ENCODE measurements at places on chromosomes 13 and 19.

GRCh38 chr19:4375164-4376027, 25.0 kb downstream of the SH3GL1 start:
- DNase-seq = peak; percentile 46

DNA sequence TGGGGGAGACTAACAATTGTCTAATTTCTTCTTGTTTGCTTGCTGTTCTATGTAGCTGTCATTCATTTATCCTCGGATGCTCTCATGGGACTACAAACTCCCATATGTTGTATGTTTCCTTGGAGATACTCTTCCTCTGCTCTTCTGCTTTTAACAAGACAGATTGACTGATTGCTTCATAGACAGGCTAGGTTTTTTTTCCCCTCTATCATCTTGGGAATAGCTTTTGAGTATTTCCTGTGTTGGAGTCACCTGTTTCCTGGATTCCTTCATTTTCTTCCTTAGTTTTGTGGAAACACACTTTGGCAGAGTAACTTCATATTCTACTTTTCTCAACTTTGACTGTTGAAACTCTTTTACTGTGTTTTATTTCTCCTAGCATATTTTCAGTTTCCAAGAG, 27.6 kb downstream of the EDNRB start:
- DNase-seq = no peak

DNA sequence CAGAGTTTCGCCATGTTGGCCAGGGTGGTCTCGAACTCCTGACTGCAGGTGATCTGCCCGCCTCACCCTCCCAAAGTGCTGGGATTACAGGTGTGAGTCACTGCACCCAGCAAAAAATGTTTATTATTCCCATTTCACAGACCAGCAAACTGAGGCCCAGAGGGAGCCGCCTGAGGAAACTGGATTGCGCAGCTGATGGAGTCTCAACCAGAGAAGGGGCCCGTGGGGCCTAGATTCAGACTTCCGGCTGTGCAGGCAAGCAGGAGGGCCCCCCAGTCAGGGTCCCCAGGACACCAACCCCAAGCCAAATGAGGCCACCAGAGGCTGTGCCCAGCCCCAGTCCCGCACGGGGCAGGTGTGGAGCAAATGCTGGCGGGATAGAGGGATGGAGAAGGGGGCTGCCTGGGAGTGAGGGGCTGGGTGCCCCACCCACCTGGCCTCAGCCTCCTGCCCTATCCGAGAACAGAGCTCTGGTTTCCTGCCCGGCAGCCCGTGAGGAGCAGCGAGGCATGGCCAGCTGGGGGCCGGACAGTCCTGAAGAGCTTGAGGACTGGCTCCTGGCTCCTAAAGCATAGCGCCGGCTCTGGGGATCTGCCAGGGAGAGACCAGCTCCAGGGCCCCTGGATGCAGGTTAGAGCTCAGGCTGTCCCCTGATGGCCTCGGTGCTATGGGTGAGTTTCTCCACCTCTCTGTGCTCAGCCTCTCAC, 22.0 kb downstream of the MISP start:
- no peak for DNase-seq

DNA sequence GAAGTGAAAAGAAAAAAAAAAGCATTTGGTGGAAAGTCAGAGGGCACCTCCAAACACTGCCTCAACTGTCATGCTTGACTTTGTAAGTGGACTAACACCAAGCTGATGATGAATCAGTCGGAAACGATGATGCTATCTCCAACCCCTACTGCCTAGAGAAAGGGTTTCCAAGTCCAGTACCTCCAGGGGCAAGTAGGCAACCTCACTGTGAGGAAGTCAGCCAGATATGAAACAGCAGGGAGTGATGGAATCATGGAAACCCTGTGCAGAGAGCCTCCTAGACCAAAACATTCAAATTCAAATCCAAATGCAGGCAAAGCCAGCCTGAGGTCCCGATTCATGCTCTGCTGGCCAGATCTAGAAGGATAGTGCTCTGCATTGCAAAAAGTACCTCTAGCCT, 100.9 kb upstream of the SERP2 start:
- DNase-seq = peak; percentile 69

GRCh38 chr19:44735011-44735410, 13.5 kb upstream of the BCL3 start:
- no peak for DNase-seq

DNA sequence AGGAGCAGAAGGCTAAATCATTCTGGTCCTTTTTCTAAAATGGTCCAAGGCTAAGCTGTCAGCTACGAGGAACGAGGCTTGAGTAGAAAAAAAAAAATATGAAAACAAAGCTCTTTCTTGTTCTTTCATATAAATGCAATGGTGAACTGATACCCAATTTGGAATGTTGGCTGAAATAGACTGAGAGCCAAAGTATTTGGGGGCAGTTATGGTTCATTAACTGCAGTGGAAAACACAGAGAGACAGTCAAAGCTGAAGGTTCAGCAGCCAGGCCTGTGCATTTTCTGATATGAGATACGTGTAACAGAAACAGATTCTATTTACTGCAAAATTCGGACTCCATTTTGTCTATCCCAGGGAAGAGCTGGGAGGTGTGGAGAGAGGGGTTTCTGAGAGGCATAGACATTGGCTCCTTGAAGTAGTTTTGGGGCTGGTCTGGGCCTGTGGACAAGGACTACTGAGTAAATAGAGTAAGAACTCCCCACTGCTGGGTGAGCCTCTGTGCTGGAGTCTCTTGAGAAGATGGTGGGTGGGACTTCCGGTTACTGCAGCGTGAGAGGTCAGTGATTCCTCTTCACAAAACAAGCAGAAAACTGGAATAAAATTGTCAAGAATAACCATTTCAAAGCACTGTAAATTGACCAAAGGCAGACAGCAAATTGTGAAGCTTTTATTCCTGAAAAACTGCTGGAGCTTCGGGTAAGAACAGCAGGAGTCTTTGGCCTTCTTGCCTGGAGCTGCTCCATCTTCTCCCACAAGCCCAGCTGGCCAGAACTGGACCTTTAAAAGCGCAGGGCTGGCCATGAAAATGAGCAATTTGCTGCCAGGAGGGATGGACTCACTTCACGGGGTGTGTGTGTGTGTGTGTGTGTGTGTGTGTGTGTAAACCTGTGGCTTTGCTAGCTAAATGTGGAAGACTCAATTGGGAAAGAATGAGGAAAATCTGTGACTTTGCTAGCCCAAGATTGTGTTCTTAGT, 43.1 kb upstream of the CNMD start:
- DNase-seq = no peak

- DNase-seq = peak; percentile 8
Observed at GRCh38 chr13:49560270-49561061, 24.9 kb downstream of the RCBTB1 start.

GRCh38 chr19:39138221-39139211, 12.9 kb downstream of the PAK4 start:
- no peak for DNase-seq

DNA sequence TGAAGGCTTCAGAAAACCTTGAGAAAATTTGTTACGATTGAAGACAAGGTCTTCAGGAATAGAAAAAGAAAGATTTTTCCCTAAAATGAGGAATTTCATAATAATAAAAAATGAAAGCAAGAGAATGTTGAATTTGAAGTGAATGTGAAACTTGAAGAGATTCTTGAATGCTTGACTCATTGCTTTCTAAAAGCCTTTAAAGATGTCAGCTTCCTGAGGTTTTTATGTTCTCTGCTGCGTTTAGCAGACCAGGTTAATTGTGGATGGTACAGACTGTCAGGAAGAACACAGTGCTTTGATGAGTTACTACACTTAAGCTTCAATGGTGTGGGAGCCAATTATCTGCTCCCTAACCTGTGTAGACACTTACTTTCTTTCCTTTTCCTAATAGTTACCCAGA, 96.3 kb upstream of the FNDC3A start:
- DNase-seq = peak; percentile 69

- no peak for DNase-seq
Observed at GRCh38 chr13:19184176-19184575, 2.6 kb upstream of the TUBA3C start.

DNA sequence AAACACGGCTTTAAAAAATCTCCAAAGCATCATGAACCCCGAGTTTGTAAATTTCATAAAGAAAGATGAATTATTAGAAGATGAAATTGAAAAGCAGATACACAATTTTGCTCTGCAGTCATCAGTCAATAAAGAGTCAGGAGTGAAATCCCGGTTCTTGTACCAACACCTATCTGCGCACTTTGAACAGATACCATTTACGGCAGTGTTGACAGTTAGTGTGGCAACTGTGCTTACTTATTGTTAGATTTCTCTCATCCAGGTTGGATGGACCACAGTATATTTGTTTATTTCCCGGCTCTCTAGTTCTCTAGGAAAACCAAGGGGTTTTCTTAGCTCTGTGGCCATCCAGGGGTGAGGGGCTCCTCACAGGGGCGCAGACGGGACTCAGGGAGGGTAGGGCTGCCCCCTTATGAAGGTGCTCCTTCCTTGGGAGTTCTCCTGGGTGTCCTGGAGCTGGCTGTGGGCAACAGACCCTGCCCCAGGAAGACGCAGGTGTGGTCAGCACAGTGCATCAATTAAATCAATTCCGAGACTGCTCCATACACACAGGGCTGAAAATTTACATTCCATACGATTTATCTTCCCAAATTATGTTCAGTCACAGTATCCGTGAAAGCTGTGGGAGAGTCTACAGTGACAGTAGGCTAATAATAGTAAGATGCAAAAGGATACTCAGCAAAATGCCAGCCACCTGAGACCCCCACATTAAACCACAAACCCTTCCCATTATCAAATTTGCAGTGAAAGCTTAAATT, 107.0 kb upstream of the C1QTNF9B start:
- DNase-seq = no peak

DNA sequence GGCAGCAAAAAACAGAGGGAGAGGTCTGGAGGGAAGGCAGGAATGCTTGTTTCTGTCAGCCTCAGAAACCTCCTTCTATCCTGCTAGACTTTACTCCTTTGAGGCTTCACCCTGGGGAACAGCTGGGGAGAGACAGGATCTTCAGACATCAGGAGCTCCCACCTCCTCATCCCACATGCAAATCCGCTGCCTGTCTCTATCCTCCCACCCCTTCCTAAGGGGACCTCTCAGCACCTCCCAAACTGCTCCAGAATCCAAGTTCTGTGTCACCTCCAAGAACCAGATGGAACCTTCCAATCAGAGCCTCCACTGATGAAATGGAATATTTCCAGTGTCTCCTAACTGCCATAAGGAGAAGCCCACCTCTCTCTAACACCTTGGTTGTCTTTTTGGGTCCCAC, 9.7 kb upstream of the ERCC2 start:
- DNase-seq = no peak

GRCh38 chr19:18665771-18666202, 17.7 kb upstream of the CRTC1 start:
- no peak for DNase-seq

DNA sequence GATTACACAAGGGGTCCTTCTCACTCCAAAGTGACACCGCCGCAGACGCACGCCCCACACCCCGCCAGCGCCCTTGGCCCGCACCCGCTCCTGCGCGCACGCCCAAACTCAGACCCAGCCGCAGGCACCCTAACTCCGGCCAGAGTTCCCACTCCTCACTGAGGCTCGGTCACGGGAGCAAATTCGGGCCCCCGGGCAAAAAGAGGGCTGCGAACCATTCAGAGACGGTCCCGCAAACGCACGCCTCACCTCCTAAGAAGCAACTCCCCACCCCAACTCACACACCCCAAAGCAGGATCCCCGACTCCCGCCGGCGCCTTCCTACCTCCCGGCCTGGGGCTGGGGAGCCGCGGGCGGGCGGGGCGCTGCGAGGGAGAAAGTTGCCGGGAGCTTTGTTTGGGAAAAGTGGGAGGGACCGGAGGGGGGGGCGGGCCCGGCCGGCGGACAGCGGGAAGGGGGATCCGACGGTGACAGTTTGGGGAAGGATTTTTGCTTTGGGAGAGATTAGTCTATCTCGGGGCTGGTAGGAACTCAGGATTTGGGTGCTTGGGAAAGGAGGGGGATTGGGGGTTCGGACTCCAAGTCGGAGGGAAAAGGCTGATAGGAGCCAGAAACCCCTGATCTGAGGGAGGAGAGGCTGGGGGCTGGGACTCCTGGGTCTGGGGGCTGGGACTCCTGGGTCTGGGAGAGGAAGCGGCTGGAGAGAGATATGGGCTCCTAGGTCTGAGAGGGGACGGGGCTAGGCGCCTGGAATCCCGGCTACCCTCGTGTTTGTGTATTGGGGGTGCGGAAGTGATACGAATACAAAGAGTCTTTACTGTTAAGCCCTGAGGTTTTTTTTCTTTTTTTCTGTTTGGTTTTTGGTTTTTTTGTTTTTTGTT, at the start of gene TEAD2:
TEAD2 (minus strand) TSS at position 369 of the 881 bp plus-strand sequence. CDS start 2,341 bp downstream, outside the sequence.
- DNase-seq = no peak

DNA sequence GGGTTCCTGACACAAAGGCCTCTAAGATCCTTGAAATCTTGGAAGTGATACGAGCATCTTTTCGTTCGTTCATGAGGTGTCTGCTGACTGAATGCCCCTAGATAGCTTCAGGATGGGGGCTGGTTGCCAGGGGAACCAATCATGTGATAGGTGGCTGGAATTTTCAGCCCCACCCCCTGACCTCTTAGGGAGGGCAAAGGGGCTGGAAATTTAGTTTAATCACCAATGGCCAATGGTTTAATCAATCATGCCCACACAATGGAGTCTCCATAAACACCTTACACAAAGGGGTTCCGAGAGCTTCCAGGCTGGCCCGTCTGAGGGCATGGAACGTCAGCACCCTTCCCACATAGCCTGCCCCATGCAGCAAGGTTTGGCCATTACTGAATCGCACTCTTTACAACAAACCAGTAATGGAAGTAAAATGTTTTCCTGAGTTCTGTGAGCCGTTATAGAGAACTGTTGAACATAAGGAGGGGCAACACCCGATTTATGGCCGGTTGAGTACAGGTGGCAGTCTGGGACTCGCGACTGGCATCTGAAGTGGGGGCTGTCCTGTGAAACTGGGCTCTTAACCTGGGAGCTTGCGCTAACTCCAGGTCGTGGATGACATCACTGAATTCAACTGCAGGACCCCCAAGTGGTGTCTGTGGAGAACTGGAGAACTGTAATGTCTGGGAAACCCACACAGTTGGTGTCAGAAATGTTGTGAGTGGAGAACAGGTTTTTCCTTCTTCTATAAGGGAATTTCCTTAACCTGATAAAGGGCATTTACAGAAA, 25.6 kb downstream of the MLLT1 start:
- DNase-seq = no peak

DNA sequence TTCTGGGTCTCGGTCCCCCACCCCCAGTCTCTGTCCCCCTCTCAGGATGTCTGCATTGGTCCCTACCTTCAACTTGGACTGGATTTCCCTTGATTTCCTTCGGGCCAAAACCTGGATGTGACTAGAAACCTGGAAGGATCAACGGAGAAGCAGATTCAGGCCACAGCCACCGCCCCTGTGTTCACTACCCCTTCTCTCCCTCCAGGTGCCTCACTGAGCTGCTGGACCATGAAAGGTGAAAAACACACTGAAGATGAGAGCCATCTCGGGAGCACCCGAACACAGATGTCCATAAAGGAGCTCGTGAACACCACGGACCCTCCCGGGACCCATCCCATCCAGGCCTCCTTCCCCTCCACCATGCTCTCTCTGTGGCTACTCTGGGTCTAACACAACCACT, 5.0 kb downstream of the TEAD2 start:
- DNase-seq = no peak

DNA sequence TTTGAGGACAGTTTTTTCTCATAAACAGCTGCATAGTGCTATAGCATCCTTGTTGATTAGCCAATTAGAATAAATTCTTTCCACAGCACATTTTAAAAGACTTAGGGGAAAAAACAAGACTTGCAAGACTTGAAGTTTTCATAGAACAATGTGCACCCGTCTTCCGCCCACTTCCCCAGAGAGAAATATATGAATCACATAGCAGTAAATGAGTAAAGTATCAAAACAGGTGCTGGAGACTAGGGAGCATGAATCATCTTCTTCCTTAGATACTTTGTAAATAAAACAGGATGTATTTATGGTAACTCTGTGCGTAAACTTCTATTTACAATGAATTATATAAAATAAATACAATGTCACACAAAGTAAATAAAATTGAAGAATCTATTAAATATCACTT, 75.1 kb downstream of the COL4A2 start:
- DNase-seq = no peak
